ENCODE measurements at places on chromosomes 3 and 15.

GRCh38 chr3:12455740-12456139, 28.5 kb upstream of the TSEN2 start:
- DNase-seq: no peak

DNA sequence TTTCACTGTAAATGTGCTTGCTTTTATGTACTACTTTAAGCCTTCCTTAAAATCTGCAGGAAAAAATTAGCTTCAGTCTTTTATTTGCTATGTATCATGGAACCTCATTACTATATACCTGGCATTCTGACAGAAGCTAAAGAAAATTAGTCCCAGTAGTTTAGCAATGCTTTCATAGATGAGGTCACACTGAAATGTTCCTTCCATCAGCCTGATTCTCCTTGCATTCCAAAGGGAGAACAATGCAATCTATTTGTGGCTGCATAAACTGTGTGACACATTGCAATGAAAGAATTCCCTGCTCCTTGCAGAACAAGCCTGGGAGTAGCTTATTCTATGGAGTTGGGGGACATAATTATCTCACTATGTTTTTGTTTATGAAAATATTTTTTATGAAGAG, 691.5 kb upstream of the ARPP21 start:
- DNase-seq: no peak

DNA sequence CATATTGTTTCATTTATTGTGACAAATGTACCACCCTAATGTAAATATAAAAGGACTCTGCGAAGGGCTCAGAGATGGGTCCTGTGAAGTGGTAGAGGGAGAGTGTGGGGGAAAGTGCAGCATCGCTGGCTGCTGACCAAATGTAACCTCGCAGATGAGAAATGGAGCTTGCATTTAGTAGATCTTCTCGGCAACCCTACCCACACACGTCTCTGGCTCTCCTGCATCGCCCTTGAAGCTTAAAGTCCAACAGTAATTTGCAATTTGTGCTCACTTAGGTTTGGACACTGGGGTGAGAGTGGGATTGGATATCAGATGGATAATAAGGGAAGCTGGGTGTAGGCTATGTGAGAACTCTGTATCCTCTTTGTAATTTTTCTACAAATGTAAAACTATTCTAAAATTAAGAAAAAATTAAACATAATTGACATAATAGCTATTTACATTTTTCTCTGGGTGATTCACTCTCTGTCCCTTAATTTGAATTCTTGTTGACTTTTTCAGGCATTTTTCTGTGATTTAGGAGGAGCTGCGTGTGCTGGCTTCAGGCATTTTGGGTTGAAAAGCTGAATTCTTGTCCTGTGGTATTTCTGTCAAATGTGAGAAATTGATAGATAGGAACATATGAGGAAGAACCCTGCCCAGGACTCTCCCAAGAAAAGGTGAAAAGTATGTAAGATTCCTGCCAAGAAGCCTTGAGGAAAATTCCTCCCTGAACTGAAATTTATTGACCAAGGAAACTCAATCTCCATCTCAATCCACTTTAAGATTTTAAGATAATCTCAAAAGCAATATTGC, 524.7 kb upstream of the MCTP2 start:
- DNase-seq: no peak

- no peak for DNase-seq
These were observed 63.2 kb upstream of the LPP start for GRCh38 chr3:188090620-188091309.

DNA sequence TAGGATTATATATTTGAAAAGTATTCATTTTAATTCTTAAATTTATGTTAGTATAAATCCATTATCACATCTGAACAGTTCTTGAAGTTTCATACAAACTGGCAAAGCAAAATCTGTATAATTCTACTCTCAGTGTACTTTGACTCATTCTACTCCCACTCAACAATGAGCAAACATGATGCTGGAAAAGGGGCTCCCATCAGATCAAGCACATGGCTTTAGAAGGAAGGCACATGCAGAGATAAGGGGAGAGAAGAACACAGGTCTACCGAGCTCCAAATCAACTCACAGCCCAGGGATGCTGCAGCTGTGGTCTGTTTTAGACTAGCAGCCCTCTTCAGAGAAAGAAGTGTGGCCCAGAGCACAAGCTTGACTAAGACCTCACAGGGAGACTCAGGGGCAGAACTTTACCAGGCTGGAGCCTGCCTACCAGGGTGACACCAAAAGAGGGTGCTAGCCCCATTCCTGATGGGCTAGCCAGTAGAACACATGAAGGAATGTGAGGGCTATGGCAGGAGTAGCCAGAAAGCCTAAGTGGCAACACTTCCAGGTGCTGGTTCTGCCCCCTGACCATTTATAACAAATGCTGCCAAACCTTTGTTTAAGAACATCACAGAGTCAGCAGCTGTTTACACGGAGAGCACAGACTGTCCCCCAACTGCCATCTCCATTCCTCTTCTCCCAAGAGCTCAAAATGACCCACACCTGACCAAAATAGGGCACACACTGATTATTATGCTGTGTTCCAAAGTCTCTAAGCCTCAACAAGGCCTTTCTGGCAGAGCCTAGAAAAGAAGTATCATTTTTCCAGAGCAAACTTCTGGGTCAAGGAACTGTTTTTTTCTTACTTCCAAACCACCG, 19.5 kb downstream of the SEC22C start:
- no peak for DNase-seq

DNA sequence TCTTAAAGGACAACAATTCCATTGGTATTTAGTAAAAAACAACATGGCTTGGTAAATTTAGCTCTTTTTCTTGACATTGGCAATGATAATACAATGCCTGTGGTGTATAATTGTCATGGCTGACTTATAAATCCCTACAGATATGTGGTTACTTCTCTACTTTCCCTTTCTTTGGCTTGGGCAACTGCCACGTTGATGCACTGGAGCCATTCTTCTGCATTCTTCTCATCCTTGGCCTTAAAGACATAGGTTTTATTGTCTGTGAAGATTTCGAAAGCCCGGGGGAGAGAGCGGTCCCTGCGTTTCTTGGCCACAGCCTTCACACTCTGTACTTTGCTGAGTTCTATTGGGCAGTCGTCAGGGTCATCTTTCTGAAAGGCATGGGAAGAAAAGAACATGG, 101.1 kb upstream of the CCNL1 start:
- DNase-seq: no peak

DNA sequence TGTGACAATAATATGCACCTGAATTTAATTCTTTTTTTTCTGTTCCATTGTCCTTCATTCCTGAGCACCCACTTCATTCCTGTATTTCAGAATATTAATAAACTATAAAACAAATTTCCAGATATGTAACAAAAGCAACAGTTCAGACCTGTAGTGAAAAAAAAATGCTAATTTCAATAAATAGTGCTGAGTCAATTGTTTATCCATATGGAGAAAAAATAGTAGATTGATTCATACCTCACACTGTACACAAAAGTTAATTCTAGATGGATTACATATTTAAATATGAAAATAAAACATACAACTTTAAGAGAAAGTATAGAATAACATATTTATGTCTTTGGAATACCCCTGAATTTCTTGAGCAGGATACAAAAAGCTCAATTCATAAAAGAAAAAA, 43.9 kb upstream of the KCNH8 start:
- DNase-seq: no peak
